Activated CD4-positive, alpha-beta memory T cell treated with anti-CD3 and anti-CD28 coated beads, Interleukin-2, amount 10 ng/mL, durations not matched to agents 7 days and 5 days (primary cell): ENCODE measurements at places on chromosomes 7 and 10. TPM values are rescaled to one million over a fixed set of nuclear protein-coding genes. Genes with fewer than 3 reads are reported as not detected.

Gene PKD2L1
- not detected for total RNA-seq

Gene PNLIPRP1
- not detected for total RNA-seq

Gene ELAPOR2
- total RNA-seq = 3.9 TPM

Gene SORCS1
- not detected for total RNA-seq

Gene TSPAN14
- 130 TPM for total RNA-seq

Gene SORBS1
- total RNA-seq = 0.90 TPM

Gene TCERG1L
- not detected for total RNA-seq

Gene ATOH7
- not detected for total RNA-seq

Gene CISD1
- total RNA-seq = 40.1 TPM

Gene ZPBP
- total RNA-seq = not detected

Gene TDRD1
- 0.40 TPM for total RNA-seq

GRCh38 chr7:78006063-78006755 is 207.6 kb downstream of the PHTF2 start:
- H3K36me3 ChIP-seq = no peaks in the 10 kb centered on the region
- DNase-seq = no peak
- H3K4me3 ChIP-seq = no peak overlapping the region
- no peaks in the 10 kb centered on the region for H3K27me3 ChIP-seq
- H3K4me1 ChIP-seq = no peaks in the 10 kb centered on the region

GRCh38 chr10:76085002-76085816 is 653.8 kb downstream of the LRMDA start:
- H3K27ac ChIP-seq = no peak overlapping the region
- H3K27me3 ChIP-seq = no peaks in the 10 kb centered on the region
- H3K4me3 ChIP-seq = no peak overlapping the region
- DNase-seq = no peak

DNA sequence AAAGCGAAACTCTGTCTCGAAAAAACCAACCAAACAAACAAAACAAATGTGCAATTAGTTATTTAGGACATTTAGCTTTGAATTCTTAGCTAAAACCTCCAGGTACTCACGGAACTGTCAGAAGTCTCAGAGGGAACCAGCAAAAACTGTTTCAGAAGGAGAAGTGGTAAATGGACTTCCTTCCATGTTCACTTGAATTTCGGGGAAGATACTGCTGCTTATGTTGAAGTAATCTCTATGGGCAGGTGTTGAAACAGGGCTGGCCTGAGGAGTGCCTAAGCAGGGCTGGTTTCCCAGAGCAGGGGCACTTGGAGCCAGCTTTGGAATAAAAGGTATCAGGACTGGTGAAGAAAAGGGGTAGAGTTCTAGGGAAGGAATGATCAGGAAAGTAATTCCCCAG is 2.4 kb upstream of the EXOC6 start:
- H3K27me3 ChIP-seq = no peaks in the 10 kb centered on the region
- DNase-seq = no peak
- H3K36me3 ChIP-seq = no peaks in the 10 kb centered on the region
- H3K27ac ChIP-seq = no peak overlapping the region
- H3K4me1 ChIP-seq = peaks cover 39% of the 10 kb centered on the region

DNA sequence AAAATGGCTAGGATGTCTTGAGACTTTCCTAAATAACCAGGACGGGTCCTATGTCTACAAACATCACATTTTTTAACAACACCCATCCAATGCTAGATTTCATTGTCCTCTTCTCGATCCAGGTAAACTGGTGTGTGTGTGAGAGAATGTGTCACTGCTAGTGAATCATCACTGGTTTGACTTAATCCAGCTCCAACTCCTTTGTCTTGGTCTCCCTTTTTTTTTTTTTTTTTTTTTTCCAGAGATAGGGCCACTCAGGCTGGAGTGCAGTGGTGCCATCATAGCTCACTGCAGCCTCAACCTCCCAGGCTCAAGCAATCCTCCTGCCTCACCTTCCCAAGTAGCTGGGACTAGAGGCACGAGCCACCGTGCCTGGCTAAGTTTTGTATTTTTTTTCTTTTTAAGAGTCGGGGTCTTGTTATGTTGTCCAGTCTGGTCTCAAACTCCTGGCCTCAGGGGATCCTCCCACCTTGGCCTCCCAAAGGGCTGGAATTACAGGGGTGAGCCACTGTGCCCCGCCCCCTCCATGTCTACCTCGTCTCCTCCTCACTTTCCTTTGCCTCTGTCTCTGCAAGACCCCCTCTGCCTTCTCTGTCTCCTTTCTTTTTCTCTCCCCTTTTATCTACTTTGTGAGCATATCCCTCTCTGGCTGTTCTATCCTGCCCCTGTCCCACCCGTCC is 2.2 kb upstream of the UFSP1 start:
- peaks cover 21% of the 10 kb centered on the region for H3K36me3 ChIP-seq
- peaks cover 39% of the 10 kb centered on the region for H3K27me3 ChIP-seq

DNA sequence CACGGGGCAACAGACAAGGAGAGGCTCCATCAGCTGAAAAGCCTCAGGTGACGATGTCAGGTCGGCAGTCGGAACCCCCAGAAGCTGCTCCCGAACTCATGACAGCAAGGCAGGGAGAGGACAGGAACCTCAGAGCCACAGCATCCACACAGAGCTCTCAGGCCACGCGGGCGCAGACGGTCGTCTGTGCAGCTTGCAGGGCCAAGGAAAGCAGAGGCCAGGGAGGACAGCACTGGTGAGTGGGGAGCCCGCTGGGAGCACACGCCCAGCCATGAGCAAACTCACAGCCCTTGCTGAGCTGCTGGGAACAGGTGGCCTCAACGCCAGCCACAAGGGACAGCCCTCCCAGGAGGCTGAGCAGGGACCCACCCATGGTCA is 138.9 kb downstream of the MAD1L1 start:
- peaks cover 19% of the 10 kb centered on the region for H3K4me1 ChIP-seq
- no peaks in the 10 kb centered on the region for H3K27me3 ChIP-seq
- H3K4me3 ChIP-seq = no peak overlapping the region

DNA sequence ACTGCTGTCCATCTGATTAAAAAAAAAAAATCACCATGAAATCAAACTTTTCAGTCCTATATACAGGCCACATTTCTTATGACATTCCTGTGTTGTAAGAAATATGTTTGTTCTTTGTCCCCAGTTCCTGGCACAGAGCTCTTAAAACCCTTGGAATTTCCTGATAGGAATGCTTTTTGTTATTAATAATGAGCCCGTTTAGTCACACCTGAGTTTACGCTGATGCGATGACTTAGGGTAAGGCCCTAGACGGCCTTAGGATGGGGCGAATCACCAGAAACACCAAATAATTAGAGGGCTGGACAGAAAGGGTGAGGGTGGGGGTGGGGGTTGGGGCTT is 17.5 kb downstream of the TSPAN15 start:
- DNase-seq = no peak
- no peak overlapping the region for H3K27ac ChIP-seq
- H3K36me3 ChIP-seq = no peaks in the 10 kb centered on the region
- H3K27me3 ChIP-seq = peaks cover 10% of the 10 kb centered on the region

DNA sequence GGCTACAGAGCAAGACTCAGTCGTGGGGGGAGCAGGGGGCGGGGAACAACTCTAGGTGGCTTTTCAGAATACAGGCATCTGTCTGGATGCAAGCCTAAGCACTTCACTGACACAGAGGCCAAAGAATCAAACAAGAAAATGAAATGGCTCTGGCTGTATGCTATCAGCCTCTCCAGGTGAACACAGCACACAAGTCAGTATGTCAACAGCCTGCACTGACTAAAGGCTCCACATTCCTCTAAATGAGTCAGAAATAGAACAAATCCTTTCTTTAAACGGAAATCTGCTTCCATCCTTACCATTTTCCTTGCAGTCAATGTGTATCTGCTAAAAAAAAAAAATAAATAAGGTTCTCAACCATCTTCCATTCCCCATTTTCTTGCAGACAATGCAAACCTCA is 88.3 kb downstream of the ARMH3 start:
- H3K4me3 ChIP-seq = no peak overlapping the region
- no peak overlapping the region for H3K27ac ChIP-seq
- no peak for DNase-seq
- H3K36me3 ChIP-seq = peaks cover 47% of the 10 kb centered on the region
- H3K4me1 ChIP-seq = peaks cover 19% of the 10 kb centered on the region

- no peaks in the 10 kb centered on the region for H3K27me3 ChIP-seq
- H3K27ac ChIP-seq = no peak overlapping the region
- H3K4me3 ChIP-seq = no peak overlapping the region
- no peaks in the 10 kb centered on the region for H3K36me3 ChIP-seq
- DNase-seq = no peak
These were observed 26.5 kb upstream of the ZNF107 start for GRCh38 chr7:64639267-64640001.

DNA sequence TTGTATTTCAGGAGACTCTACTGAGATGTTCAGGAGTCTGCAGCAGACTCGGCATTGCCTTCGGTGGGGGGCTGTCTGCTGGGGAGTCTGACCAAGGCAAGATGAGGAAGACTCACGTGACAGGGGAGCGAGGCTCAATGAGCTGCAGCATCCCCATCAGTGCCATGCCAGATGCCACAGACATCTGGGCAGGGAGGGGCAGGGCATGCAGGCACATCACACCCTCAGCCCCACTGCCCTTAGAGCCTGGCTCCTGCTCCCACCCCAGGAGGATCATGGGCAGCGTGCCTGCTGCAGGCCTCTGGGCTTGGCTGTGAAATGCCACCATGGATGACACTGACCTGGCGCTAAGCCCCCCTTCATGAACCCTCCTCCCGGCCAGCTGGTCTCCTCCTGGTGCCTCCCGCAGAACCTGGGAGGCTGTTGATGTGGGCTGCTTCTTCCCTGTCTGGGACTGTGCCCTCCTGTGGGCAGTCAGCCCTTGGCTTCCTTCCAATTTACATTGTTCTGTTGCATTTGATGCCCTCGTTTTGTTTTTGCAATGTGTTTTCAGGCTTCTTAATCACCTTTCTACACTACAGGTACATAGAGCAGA is 235.0 kb downstream of the PAXIP1 start:
- DNase-seq = no peak
- no peaks in the 10 kb centered on the region for H3K27me3 ChIP-seq
- H3K27ac ChIP-seq = no peak overlapping the region
- no peaks in the 10 kb centered on the region for H3K36me3 ChIP-seq
- no peak overlapping the region for H3K4me3 ChIP-seq

DNA sequence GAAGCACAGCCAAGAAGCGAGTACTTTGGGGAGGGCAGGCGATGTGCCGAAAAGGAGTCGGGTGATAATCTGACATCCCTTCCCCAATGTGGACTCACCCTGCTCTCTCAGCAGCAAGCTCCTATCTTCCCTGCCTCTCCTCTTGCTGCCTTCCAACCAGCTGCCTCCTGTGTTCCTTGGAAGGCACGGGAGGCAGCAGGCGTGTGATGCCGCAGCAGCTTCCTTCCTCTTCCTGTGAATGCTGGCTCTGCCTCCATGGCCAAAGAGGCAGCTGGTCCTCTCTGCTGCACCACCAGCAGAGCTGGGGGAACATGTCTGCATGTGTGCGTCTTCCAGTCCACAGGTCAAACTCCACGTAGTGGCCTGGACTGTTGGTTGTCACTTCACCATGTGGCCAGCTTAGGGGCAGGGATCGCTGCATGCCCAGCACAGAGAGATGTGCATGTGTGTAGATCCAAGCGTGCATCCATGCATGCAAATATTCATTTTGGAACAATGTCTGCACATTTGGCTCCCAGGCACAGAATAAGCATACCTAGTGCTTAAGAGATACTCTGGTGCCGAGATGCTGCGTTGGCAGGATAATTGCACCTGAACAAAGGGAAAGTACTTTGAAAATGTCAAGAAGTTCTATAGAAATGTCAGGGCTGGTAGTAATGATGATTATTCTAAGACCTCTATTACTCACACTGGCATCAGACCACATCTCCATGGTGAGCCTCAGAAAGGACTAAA is 499.8 kb downstream of the PLXNA4 start:
- no peak overlapping the region for H3K4me3 ChIP-seq
- no peaks in the 10 kb centered on the region for H3K36me3 ChIP-seq
- no peak for DNase-seq
- H3K27me3 ChIP-seq = no peaks in the 10 kb centered on the region
- H3K27ac ChIP-seq = no peak overlapping the region

GRCh38 chr10:97520978-97521761 is 22.4 kb downstream of the UBTD1 start:
- DNase-seq = no peak
- no peak overlapping the region for H3K4me3 ChIP-seq
- no peak overlapping the region for H3K27ac ChIP-seq
- H3K27me3 ChIP-seq = peaks cover 17% of the 10 kb centered on the region
- no peaks in the 10 kb centered on the region for H3K36me3 ChIP-seq
- H3K4me1 ChIP-seq = no peaks in the 10 kb centered on the region

DNA sequence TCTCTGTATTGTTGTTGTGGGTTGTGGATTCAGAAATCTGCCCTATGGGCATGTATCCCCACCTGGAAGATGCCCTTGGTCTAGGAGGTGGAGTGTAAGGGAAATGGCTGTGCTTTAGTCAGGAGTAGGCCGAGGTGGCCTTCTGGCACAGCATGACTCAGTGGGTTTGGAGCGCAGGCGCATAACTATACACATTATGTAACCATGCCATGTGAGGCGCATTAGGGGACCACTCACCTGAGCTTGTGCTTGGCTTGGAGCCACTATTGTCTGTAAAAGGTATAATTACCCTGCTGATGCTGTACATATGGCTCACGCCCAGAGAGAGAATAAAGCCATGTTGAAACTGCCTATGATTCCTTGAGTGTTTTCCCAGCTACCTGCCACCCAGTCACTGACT is 20.6 kb upstream of the ADAMTS14 start:
- H3K4me3 ChIP-seq = no peak overlapping the region
- H3K27me3 ChIP-seq = peaks cover 2% of the 10 kb centered on the region
- H3K4me1 ChIP-seq = peaks cover 9% of the 10 kb centered on the region
- H3K36me3 ChIP-seq = no peaks in the 10 kb centered on the region
- H3K27ac ChIP-seq = no peak overlapping the region
- DNase-seq = no peak

GRCh38 chr7:127705461-127705959 is 53.5 kb downstream of the SND1 start:
- no peak for DNase-seq
- H3K4me3 ChIP-seq = no peak overlapping the region
- no peak overlapping the region for H3K27ac ChIP-seq
- peaks cover 2% of the 10 kb centered on the region for H3K4me1 ChIP-seq
- no peaks in the 10 kb centered on the region for H3K27me3 ChIP-seq
- peaks cover 73% of the 10 kb centered on the region for H3K36me3 ChIP-seq

GRCh38 chr10:60281792-60282353 is 107.8 kb downstream of the ANK3 start:
- no peaks in the 10 kb centered on the region for H3K27me3 ChIP-seq
- peaks cover 5% of the 10 kb centered on the region for H3K36me3 ChIP-seq
- no peak for DNase-seq

DNA sequence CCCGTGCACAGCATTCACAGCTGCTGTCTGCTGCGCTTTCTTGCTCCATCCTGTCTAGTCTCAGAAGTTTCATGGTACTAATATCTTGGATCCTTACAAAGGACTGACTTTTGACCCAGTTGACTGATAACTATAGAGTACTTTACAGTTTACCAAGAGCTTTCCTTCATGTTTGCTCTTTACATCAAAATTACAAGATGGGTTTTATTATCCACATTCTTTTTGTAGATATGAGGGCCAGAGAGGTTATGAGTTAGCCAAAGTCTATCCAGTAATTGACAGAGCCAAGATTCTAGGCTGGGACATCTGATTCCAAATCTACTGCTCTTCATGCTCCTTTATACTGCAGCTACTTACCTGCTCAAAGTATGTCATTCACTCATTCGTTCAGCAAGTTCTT is 218.2 kb downstream of the AUTS2 start:
- no peak for DNase-seq
- no peak overlapping the region for H3K27ac ChIP-seq
- H3K36me3 ChIP-seq = no peaks in the 10 kb centered on the region

GRCh38 chr10:122646511-122647382 is 52.9 kb downstream of the C10orf120 start:
- no peaks in the 10 kb centered on the region for H3K36me3 ChIP-seq
- peaks cover 9% of the 10 kb centered on the region for H3K27me3 ChIP-seq
- no peak overlapping the region for H3K27ac ChIP-seq
- no peak for DNase-seq
- no peak overlapping the region for H3K4me3 ChIP-seq

- H3K4me3 ChIP-seq = no peak overlapping the region
- no peak for DNase-seq
- H3K4me1 ChIP-seq = no peaks in the 10 kb centered on the region
- peaks cover 15% of the 10 kb centered on the region for H3K27me3 ChIP-seq
These were observed 126.1 kb downstream of the ADARB2 start for GRCh38 chr10:1610986-1611770.
